ENCODE measurements at places on chromosomes 5 and 9.

DNA sequence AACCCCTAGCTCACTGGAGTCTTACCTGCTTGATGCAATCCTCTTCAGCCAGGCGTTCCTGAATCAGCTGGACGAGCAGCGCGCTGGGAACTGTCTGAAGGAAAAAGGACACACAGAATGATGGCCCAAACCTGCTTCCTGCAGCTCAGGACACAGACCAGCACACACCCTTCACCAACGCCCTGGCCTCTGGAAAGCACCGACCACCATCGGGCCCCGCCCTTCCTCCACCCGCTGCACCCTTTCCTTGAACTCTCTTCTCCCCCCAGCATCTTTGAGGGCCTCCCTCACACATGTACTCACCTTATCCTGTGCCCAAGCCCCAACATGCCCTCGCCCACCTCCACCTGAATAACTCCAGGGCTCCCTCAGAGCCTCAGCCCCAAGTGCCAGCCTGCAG is 23.3 kb downstream of the AK8 start:
- DNase-seq, result no peak

GRCh38 chr5:37834542-37835379 is 5.1 kb downstream of the GDNF start:
- no peak for DNase-seq

- DNase-seq, result no peak
These were observed 39.8 kb upstream of the RASGRF2 start for GRCh38 chr5:80920333-80920732.

DNA sequence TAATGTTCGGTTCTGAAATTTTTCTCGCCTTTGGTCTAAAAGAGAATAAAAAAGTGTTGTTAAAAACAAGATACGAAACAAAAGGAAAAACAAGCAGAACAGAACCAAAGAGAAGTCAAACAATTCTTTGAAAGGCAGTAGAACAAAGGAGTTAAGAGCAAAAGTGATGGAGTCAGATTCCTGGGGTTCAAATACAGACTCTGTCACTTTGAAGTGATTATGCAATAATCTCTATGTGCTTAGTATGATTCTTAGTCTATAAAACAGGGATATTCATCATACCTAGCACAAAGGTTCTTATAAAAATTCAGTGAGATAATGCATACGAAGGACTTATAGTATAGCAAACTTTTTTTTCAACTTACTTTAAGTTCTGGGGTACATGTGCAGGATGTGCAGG is 48.3 kb downstream of the C9 start:
- no peak for DNase-seq

DNA sequence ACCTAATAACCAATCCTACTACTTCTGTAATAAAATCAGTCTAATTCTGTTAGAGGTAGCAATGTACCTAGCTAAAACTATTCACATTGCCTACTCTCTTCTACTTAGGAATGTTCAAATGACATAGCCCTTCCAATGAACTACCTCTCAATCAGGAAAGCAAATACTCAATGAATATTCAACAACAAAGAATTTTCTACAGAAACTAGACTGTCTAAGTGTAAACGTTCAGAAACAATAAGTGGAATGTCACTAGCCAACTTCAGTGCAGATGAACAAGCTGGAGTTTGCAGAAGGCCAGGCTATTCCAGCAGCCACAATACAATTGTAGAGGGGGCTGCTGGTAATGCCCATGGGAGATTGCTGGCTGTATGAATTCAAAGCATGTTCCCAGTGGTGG is 743.2 kb upstream of the CDH10 start:
- no peak for DNase-seq

GRCh38 chr9:124353811-124354274 is 61.4 kb downstream of the PSMB7 start:
- no peak for DNase-seq

DNA sequence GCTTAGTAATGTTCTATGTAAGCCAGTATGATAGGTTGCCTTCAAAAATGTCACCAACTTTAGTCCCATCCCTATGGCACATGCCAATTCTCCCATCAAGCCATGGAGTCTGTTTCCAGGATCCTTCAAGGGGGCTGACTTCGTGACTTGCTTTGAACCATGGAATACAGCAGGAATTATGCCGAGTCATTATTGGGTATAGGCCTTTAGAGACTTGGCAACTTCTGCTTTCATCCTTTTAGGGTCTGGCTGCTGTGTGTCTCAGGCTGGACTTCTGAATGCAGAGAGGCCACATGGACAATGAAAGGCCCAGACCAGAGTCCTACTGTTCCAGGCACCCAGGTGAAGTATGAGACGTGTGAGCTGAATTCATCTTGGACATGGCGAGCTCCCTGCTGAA is 109.8 kb downstream of the DENND1A start:
- DNase-seq, result no peak

- no peak for DNase-seq
These were observed 103.9 kb upstream of the NR5A1 start for GRCh38 chr9:124611106-124611505.

GRCh38 chr9:86549920-86550319 is 195.7 kb upstream of the TUT7 start:
- no peak for DNase-seq

GRCh38 chr5:77211691-77212047 is 1.2 kb downstream of the PDE8B start:
- DNase-seq, result no peak
